Uterus (tissue), 4 donors: ENCODE measurements at places on chromosomes 6 and 20.

GRCh38 chr6:144295211-144295610 lies 10.1 kb downstream of the UTRN start:
- no peak for DNase-seq

- DNase-seq: no peak
Measured at GRCh38 chr6:29815118-29815750, 12.4 kb upstream of the HLA-G start.

DNA sequence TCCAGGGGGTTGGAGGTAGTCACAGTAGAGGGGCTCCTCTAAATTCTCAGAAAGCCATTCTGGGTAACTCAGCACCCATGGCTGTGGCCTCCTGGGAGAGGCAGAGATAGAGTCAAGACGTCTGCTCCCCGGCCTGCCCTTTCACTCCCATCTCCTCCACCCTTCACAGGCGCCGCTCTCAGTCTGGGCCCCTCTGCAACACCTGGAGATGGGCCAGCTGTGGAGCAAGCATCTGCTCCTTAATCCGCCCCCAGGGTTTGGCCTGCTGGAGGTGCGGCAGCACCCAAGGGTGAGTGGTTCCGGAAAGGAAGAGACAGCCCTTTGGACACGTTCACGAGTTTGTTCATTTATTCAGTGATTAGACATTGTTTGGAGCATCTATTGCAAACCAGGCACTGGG lies 271.3 kb downstream of the BMP7 start:
- DNase-seq: no peak

GRCh38 chr6:28896505-28897368 lies 27.0 kb downstream of the TRIM27 start:
- peak; percentile 53 for DNase-seq

DNA sequence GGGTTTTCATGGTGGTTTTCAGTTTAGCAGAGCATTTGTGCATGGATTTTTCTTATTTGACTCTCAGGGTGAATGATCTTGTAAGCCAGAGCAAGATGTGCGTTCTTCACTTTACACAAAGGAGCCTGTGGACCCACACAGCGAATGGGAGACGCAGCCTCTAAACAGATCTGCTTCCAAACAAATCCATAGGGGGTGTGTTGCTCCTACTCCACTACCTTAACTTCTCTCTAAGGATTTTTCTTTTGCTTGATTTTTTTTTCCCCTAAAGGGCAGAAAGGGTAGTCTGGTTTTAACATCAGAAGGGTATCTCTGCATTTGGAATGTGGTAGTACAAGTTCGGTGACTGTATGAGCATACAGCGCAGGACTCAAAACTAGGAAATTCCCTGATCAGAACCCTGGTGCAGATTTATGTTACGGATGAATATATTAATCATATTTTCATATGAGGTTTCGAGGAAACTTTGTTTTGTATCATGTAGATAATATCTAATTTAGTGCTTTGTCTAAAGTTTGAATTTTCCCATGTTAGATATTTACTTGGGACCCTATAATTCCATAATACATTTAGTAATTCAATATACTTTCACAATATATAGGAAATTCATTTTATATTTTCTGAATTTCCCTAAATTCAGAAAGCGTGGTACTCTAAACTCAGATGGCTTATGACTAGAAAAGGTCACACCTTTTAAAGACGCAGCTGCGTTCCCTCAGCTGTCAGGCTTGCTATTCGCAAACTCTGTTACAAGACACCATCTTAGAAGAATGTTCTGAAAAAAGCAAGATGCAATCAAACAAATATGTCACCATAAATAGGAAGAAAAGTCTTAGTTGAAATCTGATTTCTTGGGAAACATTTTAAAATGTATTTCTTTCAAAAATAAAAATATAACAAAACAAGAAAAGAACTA lies 196.9 kb downstream of the TMEM242 start:
- DNase-seq: peak; percentile 52
